Tongue (tissue), 3 donors: ENCODE measurements at places on chromosomes 11 and 22.

- peak; percentile 32 for DNase-seq
Measured at GRCh38 chr11:70661761-70662501, 263.6 kb downstream of the CTTN start.

DNA sequence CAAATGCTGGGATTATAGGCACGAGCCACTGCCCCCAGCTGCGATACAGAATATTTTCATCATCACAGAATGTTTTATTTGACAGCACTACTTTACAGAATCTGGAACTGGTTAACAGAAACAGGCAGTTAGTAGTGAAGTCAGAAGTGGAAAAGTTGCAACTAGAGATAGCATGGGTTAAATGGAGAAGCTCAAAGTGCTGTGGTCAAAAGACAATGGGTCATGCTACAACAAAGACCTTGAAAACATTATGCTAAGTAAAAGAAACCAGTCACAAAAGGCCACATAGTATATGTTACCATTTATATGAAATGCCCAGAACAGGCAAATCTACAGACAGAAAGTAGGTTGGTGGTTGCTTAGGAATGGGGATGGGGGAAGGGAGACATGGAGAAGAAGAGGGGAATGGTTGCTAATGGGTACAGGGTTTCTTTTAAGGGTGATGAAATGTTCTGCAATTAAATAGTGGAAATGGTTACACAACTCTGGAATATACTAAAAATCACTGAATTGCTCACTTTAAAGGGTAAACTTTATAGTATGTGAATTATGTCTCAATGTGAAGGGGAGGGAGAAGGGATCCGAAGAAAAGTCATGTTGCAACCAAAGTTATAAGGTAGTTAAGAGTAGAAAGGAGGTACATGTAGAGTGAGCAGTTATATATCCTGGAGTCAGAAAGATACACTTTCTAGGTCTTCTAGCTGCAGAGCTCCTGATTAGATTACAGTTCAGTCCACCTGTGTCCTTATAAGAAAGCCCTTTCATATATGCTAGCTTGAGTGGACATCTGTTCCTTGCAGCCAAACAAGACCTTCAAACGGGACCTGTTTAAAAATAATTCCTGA is 46.3 kb upstream of the RAPSN start:
- no peak for DNase-seq

DNA sequence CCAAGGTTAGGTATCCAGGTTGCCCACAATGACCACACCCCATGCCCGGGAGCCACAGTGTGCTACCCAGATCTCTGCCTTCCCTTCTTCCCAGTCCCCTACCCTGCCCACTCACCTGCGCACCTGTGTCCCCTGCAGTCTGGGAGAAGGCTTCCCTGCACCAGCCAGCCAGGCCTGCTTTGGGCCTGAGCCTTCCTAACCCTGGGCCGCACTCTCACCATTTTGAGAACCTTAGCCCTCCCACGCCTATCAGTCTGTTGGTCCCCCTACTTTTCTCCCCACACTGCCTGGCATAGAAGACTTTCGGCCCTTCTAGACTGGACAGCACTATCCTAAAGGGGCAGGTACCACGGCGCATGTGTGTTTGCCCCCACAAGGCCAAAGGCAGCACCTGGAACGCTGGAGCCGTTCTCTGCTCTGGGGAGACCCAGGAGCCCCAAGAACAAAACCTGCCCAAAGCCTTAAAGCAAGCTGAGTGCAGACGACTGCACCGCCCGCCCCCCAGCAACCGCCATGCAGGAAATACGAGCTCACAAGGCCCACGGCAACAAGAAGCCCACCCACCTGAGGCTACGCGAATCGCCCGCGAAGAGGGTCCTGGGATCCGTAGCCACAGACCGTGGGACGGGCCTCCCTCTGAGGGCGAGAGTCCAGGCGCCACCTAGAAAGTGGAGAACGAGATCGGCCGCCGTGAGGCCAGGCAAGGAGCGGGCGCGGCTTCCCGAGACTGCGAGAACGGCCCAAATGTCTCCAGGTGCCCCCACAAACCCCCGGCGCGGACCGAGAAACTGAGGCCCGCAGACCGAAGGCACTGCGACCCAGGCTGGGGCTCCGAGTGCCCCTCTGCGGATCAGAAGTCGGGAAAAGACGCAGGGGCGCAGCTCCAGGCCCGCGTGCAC is 546 bp downstream of the GNB1L start:
- DNase-seq: no peak

- peak; percentile 95 for DNase-seq
Measured at GRCh38 chr11:85685125-85685819, 723 bp downstream of the CCDC89 start.

GRCh38 chr11:124917115-124917637 is 1.9 kb upstream of the HEPN1 start:
- peak; percentile 93 for DNase-seq

DNA sequence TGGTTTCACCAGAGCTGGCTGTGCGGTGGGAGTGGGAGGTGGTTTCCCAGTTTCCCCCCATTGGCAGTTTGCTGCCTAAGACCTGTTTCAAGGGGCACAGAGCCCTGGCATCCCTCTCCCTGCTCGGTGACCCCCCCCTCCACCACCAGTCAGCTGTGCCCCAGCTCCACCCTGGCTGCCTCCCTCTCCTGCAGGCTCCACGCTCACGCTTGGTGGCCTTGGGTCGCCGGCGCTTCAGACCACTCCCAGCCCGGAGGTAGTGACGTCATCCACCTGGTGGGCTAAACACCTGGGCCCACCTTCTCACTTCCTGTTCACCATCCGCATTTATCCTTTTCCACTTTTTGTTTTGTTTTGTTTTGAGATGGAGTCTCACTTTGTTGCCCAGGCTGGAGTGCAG is 7.8 kb downstream of the GAL start:
- DNase-seq: no peak
